NCI-H460 (cell line): ENCODE measurements at places on chromosomes 6 and 20. TPM values are rescaled to one million over a fixed set of nuclear protein-coding genes. Genes with fewer than 3 reads are reported as not detected.

DNA sequence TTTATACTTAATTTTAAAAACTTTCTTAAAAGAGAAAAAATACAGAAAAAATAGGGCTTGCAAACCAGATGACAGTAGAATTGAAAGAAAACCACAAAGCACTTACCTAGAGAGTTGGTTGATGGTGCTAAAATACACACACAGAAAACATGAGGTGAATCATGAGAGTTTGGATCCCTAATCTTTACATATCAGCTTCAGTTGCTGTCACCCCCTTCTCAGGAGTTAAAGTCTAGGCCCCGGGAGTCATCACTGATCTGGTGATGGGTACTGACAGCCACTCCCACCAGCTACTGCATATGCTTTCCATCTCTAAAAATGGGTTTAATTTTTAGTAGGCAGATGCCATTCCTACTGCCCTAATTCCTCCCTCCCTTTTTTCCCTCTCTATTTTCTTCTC is 16.7 kb downstream of the TSBP1 start:
- DNase-seq, result no peak

GRCh38 chr6:105814745-105815536 is 271.2 kb upstream of the PRDM1 start:
- no peak for DNase-seq

- peak; percentile 28 for DNase-seq
Observed at GRCh38 chr6:117555882-117556498, 46.3 kb downstream of the GOPC start.

DNA sequence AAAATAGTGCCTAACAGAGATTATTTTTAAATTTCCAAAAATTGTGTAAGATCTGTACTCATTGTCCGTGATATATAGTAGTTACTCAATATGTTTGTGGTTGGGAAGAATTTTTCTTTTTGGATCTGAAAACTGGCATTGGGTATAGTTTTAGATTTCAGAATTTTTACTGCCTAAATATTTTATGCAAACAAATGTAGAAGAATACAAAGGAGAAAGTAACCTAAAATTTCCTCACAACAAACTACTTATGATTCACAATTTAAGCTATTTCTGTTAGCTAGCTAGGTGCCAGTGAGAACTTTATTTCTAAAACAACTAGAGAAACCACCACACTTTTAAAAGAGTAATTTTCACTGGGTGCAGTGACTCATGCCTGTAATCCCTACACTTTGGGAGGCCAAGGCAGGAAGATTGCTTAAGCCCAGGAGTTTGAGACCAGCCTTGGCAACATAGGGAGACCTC is 38.8 kb downstream of the SESN1 start:
- DNase-seq, result no peak

- DNase-seq, result no peak
Observed at GRCh38 chr20:41047975-41048305, 19.3 kb downstream of the TOP1 start.

The APMAP gene
- total RNA-seq, result 98.9 and 121 TPM in 2 replicates

The HLA-DOA gene
- total RNA-seq, result not detected in 2 replicates

DNA sequence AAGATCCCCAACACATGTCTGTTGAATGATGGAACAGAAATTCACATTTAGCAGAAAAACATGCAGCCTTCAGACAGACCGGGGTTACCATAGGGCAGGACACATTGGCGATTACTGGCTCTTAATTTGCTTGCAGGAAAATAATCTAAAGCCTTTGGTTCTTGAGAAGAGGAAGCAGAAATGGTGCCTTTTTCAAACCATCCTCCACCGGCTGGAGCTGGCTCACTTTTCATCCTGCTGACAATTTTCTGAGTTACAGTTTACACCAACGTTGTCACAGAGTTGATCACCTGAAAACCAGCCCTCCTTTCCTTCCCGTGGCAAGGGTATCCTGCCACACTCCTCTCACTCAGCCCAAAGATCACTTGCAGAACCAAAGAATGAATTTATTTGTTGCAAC is 32.6 kb downstream of the SF3B5 start:
- no peak for DNase-seq

DNA sequence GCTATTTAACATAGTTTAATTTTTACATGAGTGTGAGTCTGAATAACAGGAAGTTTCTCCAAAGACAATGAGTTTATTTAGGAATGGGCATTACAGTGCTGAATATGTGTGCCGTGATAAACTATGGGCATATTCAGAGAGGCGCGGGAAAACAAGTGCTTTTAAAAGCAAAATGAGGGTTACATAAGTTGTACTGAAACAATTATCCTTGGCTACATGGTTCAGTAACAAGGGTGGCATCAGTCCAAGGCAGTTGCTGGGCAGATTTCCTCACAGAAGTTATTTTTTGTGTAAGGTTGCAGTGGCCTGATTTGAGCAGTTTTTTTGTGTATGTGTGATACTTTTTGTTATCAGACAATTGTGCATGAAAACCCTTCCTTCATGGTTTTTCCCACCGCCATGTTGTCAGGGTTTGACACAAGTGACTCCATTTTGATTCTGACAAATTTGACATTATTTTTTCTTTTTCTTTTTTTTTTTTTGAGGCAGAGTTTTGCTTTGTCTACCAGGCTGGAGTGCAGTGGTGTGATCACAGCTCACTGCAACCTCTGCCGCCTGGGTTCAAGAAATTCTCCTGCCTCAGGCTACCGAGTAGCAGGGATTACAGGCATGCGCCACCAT is 22.3 kb upstream of the PXDC1 start:
- no peak for DNase-seq

DNA sequence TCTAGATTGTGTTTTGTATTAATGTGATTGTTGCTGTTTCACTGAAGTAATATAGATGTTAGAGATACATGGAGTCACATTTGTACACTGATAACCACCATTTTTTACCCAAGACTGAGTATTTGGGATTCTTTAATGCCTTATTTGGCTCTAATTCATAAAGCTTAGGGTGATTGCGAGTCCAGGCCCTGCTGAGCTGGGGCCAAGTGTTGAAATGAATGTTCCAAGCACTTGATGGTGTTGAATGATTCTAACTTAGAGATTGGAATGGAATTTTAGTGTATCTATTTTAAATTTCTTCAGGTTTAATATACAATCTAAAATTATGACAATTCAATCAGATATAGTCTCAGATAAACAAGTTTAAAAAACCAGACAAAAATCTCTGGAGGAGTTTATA is 329.4 kb upstream of the SLC35B3 start:
- DNase-seq, result no peak

DNA sequence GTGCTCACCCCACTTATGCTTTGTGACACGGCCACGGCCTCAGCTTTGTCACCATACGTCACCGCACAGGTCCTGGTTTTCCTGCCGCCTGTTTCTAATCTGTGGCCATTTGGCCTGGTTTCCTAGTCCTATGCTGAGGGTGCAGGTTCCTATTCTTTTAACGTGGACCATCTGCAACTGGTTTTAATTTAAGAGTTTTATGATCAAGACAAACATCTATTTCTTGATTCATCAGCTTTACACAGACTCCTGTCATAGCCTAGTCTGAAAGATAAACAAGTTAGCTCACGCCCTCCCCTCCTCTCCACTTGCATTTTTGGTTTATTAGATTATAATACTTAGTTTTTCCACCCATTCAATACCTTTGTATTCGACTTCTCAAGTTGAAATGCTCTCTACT is 97.5 kb upstream of the RPS6KA2 start:
- DNase-seq, result no peak

DNA sequence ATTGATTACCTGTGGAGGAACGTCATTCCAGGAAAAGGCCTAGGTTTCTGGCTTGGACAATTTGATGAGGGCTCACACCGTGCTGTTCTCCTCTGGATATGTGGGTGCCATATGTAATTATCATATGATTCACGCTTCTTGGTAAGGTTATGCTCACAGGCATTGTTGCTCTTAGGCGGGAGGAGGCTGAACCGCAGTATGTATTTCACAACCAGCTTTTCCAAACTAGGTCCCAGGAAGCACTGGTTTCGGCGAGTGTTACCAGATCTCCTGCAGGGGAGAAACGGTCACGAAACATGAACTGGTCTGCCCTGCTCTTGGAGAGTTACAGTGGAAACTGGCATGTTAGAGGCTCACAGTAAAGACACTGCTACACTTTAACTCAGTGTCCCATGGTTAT is 793 bp upstream of the FAM50B start:
- no peak for DNase-seq

DNA sequence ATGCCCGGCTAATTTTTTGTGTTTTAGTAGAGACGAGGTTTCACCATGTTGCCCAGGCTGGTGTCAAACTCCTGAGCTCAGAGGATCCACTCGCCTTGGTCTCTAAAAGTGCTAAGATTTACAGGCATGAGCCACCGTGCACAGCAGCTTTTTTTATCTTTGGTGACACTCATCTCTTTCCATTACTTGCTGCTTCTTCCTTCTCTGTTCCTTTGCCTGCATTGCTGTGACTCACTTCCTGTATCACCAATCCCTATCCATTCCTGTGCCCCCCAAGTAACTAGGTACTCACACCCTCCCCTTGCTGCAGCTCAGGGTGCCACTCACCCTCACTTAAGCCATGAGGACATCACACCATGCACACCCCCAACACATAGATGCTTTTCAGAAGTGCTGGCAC is 24.6 kb downstream of the KHDC1L start:
- DNase-seq, result no peak

The CFAP206 gene
- 0.26 and 0.40 TPM in 2 replicates for total RNA-seq

GRCh38 chr6:88730611-88731011 is 232.8 kb downstream of the RNGTT start:
- no peak for DNase-seq

GRCh38 chr6:5053864-5054244 is 31.3 kb upstream of the PPP1R3G start:
- DNase-seq, result no peak
